ENCODE measurements at places on chromosomes 5 and 9. TPM values are rescaled to one million over a fixed set of nuclear protein-coding genes. Genes with fewer than 3 reads are reported as not detected.
A peak's percentile ranks its signal among the peaks of the same experiment; 100 is the strongest.

FXN gene
- total RNA-seq, result 39.5 TPM

GABRB2 gene
- not detected for total RNA-seq

TXNDC8 gene
- not detected for total RNA-seq

ZNF189 gene
- total RNA-seq, result 8.5 TPM

IRX1 gene
- total RNA-seq, result not detected

QRFP gene
- total RNA-seq, result not detected

TRAPPC13 gene
- total RNA-seq, result 17.3 TPM

GRCh38 chr9:515665-516064 is 301.0 kb downstream of the DOCK8 start:
- DNase-seq, result no peak

DNA sequence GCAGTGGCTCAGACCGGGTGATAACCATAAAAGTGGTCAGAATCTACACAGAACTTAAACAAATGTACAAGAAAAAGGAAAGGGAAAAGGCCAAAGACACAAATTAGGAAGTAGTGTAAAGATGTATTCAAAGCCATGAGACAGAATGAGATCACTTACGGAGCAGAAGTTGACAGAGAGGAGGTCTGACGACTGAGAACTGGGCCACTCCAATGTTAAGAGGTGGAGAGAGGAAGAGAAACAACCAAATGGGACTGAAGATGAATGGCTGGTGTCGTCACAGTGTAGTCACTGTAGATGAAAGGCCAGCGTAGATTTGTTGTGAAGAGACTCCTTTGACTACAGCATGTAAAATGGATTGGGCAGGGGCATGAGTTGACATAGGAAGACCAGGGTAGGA is 114.4 kb downstream of the DROSHA start:
- H3K27me3 ChIP-seq, result no peaks in the 10 kb centered on the region
- no peaks in the 10 kb centered on the region for H3K4me1 ChIP-seq
- no peak overlapping the region for H3K27ac ChIP-seq
- H3K36me3 ChIP-seq, result peaks cover 92% of the 10 kb centered on the region
- H3K4me3 ChIP-seq, result no peak overlapping the region

GRCh38 chr5:84634256-84634655 is 249.6 kb upstream of the EDIL3 start:
- no peaks in the 10 kb centered on the region for H3K36me3 ChIP-seq
- no peaks in the 10 kb centered on the region for H3K4me1 ChIP-seq
- H3K27me3 ChIP-seq, result no peaks in the 10 kb centered on the region
- no peak overlapping the region for H3K27ac ChIP-seq
- no peak for DNase-seq

GRCh38 chr5:73451224-73452130 is 2.9 kb upstream of the FOXD1 start:
- no peaks in the 10 kb centered on the region for H3K36me3 ChIP-seq
- H3K27me3 ChIP-seq, result peaks cover 41% of the 10 kb centered on the region
- peak; percentile 73 for DNase-seq
- peak overlapping the region; percentile 24 for H3K4me3 ChIP-seq
- peaks cover 5% of the 10 kb centered on the region for H3K4me1 ChIP-seq
- H3K27ac ChIP-seq, result no peak overlapping the region

DNA sequence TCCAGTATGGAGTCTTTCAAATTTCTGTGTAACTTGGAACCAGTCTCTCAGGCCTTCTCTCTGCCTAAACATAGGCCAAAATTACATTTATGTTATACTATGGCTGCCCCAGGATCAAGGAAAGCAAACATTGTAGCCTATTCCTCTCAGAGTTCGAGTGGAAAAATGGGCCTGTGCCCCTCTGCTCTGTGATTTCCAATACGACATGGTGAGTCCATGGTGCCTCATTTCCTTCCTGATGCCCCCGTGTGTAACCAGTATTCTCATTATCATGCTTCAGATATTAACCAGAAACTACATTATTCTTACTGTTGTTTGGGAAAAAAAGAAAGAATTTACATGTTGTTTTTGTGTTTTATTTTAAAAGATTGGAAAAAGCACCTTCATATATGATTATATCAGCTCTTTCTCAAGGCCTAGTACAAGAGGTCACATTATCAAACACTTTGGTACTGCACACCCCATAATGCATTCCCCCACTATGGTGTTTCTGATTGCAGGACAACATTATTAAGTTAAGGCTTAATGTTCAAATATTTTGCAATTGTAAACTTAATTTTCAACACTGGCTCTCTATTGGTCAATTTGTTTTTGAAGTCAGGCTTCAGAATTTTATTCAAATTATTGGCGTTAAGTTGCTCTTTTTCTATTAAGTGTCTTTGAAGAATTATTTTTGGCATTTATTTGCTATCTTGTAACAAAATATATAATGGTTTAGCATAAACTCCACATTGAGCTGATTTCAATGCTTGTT is 151.8 kb upstream of the SLC27A6 start:
- no peaks in the 10 kb centered on the region for H3K27me3 ChIP-seq
- no peaks in the 10 kb centered on the region for H3K4me1 ChIP-seq
- H3K27ac ChIP-seq, result no peak overlapping the region
- DNase-seq, result no peak
- no peaks in the 10 kb centered on the region for H3K36me3 ChIP-seq

GRCh38 chr9:124906966-124907365 is 33.9 kb downstream of the GOLGA1 start:
- no peak for DNase-seq
- H3K4me3 ChIP-seq, result no peak overlapping the region
- no peaks in the 10 kb centered on the region for H3K27me3 ChIP-seq
- H3K27ac ChIP-seq, result no peak overlapping the region
- peaks cover 36% of the 10 kb centered on the region for H3K36me3 ChIP-seq

- no peaks in the 10 kb centered on the region for H3K4me1 ChIP-seq
- DNase-seq, result no peak
- no peaks in the 10 kb centered on the region for H3K27me3 ChIP-seq
- H3K27ac ChIP-seq, result no peak overlapping the region
- no peaks in the 10 kb centered on the region for H3K36me3 ChIP-seq
Measured at GRCh38 chr9:135644631-135645218, 5.4 kb upstream of the GLT6D1 start.

DNA sequence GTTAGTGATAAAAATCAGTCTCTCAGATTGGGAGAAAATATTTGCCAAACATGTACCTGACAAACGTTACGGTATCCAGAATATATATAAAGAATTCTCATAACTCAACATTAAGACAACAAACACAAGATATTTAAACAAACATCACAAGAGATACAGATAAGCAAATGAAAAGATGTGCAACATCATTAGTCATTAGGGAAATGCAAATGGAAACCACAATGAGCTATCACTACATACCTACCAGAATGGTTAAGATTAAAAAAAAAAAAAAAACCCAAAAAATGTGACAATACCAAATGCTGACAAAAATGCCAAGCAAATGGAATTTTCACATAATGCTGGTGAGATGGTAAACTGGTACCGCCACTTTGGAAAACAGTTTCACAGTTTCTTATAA is 15.4 kb downstream of the CERT1 start:
- peaks cover 29% of the 10 kb centered on the region for H3K36me3 ChIP-seq
- no peaks in the 10 kb centered on the region for H3K27me3 ChIP-seq
- no peak overlapping the region for H3K4me3 ChIP-seq
- H3K4me1 ChIP-seq, result no peaks in the 10 kb centered on the region

GRCh38 chr9:138071292-138071691 is 193.7 kb downstream of the CACNA1B start:
- no peak for DNase-seq
- H3K36me3 ChIP-seq, result no peaks in the 10 kb centered on the region
- H3K4me3 ChIP-seq, result no peak overlapping the region
- peaks cover 3% of the 10 kb centered on the region for H3K4me1 ChIP-seq

DNA sequence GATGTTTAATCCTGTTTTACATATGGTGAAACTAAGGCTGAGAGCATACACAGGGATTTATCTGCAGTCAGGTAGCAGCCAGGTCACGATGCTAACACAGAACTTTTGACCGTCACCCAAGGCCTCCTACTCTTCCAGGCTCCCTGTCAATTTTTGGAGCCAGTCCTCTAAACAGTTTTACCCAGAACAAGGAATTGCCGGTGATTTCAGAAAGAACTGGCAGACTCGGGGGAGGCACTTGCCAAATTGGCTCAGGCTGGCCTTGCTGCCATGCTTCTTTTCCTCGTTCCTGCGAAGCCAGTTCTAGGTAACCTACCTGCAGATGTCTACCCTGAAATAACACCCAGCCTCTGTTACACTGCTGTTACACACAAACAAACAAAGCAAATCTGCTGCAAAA is 21.2 kb downstream of the GRIA1 start:
- H3K4me3 ChIP-seq, result no peak overlapping the region
- no peak overlapping the region for H3K27ac ChIP-seq
- no peaks in the 10 kb centered on the region for H3K27me3 ChIP-seq
- no peaks in the 10 kb centered on the region for H3K4me1 ChIP-seq

- H3K4me1 ChIP-seq, result peaks cover 8% of the 10 kb centered on the region
- no peak overlapping the region for H3K27ac ChIP-seq
- DNase-seq, result no peak
- H3K4me3 ChIP-seq, result no peak overlapping the region
Measured at GRCh38 chr5:43485406-43485805, 1.7 kb upstream of the TMEM267 start.

GRCh38 chr5:108730617-108731340 is 16.9 kb upstream of the FER start:
- H3K4me1 ChIP-seq, result peaks cover 3% of the 10 kb centered on the region
- H3K27ac ChIP-seq, result no peak overlapping the region
- no peak overlapping the region for H3K4me3 ChIP-seq
- H3K27me3 ChIP-seq, result no peaks in the 10 kb centered on the region
- no peak for DNase-seq

DNA sequence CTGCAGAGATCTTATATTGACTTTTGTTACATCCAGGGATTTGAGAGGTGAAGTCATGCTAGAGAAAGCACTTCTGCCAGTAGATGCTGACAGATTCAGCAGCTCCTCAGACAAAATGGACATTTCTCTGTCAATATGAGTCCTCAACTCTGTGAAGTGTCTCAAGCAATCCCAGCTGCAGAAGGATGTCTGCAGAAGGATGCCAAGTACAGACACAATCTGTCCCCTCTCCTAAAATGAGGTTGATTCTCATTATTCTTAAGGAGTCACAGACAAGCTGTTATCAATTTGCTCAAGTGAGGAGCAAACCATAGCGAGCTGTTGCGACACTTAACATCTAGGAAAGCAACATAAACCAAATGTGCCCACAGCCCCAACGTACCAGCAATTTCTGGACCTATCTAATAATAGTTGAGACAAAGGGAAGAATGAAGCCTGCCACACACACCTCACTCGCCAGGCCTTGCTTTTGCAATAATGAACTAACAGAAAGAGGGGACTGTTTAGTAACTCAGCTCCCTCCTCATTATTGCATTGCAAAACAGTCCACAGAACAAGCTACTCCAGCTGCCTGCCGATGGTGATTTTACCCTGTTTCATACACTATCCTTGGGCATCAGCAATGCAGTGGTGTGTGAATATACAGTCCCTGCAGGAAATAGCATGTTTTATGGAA is 364.2 kb upstream of the PDE4D start:
- DNase-seq, result no peak
- no peaks in the 10 kb centered on the region for H3K27me3 ChIP-seq
- no peak overlapping the region for H3K4me3 ChIP-seq
- H3K36me3 ChIP-seq, result no peaks in the 10 kb centered on the region
- H3K27ac ChIP-seq, result no peak overlapping the region

DNA sequence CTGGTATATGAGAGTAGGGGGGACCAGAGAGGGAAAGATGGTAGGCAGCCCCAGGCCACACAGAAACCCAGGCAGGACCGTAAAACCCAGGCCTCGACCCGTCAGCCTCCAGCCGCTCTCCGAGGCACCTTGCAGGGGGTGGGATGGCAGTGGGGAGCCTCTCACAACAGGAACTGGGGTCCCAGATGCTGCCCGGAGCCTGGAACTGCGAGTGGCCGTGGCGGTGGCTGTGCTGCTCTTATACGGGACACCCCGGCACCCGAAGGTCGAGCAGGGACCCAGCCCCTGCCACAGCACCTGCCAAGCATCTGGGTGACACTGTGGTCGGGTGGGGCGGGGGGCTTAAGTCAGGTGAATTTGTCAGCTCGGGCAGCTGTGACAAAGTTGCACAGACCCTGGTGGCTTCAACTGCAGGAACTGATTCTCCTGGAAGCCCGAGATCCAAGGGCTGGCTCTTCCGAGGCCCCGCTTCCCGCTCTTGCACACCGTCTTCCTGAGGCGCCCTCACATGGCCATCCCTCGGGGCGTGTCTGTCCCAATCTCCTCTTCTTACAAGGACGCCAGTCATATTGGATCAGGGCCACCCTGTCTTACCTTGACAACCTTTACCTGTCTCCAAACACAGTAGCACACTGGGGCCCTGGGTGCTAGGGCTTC is 47.6 kb upstream of the EGFL7 start:
- peaks cover 23% of the 10 kb centered on the region for H3K4me1 ChIP-seq
- no peaks in the 10 kb centered on the region for H3K36me3 ChIP-seq
- peak overlapping the region; percentile 20 for H3K4me3 ChIP-seq
- DNase-seq, result no peak
- peak overlapping the region; percentile 48 for H3K27ac ChIP-seq

GRCh38 chr5:135243556-135244285 is 155.3 kb downstream of the MACROH2A1 start:
- H3K4me1 ChIP-seq, result peaks cover 27% of the 10 kb centered on the region
- no peak for DNase-seq
- no peaks in the 10 kb centered on the region for H3K36me3 ChIP-seq
- no peaks in the 10 kb centered on the region for H3K27me3 ChIP-seq

DNA sequence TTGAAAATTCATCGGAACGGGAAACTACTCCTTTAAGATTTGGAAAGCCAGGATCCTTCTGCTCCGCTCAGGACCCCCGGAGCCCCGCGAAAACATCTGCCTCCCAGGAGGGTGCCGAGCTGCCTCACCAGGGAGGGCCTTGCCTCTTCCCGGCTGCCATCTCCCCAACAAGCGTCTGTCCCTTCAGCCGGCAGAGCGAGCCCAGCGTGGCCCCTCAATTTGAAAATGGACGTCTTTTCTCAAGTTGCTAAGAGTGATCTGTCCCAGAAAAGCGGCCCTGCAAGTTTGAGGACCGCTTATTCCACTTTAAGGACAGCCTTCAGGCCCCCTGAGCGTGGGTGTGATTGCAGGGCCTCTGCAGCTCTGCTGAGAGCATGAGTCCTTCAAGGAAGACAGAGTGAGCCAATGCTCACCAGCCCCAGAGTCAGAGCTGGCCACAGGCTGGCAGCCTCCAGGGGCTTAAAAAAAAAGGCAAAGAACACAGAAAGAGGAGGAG is 101.3 kb downstream of the PHF2 start:
- H3K4me3 ChIP-seq, result no peak overlapping the region
- peaks cover 18% of the 10 kb centered on the region for H3K36me3 ChIP-seq
- H3K4me1 ChIP-seq, result peaks cover 18% of the 10 kb centered on the region
- no peaks in the 10 kb centered on the region for H3K27me3 ChIP-seq
- H3K27ac ChIP-seq, result no peak overlapping the region

DNA sequence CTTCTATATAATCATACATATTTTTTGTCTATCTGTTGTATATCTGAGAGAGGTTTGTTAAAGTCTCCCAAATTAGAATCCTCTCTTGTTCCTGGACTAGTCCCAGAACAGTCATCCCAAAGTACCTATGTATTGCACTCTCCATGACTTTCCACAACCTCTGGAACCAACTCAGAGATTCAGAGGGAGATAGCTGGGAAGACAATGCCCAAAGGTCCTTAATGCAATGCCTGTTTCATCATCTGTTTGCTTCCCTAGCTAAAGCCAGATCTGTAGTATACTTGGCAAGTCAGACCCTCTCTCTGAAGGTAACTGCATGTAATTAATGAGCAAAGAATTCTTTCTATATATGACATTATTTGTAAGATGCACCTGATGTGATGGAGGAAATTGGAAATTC is 89.4 kb downstream of the ZNF474 start:
- no peak overlapping the region for H3K27ac ChIP-seq
- H3K36me3 ChIP-seq, result no peaks in the 10 kb centered on the region
- no peak overlapping the region for H3K4me3 ChIP-seq
- H3K27me3 ChIP-seq, result no peaks in the 10 kb centered on the region

All from K562 (cell line).